ENCODE measurements at places on chromosomes 16 and 17. TPM values are rescaled to one million over a fixed set of nuclear protein-coding genes. Genes with fewer than 3 reads are reported as not detected.

GUCY2D gene
- 0.15 TPM for polyA plus RNA-seq

CTF1 gene
- 13.5 TPM for polyA plus RNA-seq

ITGAD gene
- 0.45 TPM for polyA plus RNA-seq

DNA sequence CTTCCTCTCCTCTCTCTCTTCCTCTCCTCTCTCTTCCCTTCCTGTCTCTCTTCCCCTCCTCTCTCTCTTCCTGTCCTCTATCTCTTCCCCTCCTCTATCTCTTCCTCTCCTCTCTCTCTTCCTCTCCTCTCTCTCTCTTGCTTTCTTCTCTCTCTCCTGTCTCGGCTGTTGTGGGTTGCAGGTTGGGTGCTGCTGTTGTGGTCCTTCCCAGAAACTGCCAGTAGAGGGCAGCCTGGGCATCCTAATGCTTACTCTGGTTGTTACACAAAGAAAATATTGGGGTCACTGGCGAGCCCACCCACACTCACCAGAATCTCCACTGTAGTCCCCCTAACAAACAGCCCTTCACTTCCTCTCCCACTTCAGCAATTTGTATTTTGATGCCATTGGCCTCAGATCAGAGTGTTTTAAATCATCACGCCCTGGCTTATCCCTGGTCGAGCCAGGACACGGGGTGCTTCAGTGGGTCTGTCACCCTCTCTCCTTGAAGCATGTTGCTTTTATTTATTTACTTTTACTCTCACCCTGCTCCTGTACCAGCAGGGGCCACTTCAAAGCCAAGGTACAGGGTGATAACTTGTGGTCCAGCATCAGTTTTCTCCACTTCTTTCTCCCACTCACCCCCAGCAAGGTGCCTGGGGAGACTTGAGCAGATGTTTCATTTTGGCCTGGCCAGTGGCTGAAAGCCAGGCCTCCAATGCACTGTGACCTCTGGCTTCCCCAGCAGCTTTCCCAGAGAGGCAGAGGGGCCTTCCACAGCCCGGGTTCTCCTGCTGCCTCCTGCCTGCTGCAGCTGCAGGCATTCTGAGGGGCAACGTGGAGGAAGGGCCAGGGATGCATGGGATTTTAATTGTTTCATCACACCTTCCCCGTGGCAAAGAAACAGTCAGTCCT is 4.7 kb upstream of the MMP15 start:
- DNase-seq = peak; percentile 48

DNA sequence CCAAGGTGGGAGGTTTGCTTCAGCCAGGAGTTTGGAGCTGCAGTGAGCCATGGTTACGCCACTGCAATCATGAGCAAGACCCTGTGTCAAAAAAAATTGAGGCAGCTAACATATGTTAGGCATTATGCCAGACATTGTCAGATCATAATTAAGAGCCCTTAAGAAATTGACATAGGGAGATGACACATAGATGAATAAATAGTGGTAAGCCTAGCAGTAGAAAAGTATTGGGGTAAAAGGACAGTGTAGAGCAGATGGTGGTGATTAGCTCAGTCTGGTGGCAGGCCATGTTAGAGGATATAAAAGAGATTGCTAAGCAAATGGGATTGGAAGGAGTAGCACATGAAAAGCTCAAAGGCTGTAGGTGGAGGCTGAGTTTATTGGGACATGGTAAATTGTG is 22.6 kb downstream of the SRCAP start:
- DNase-seq = no peak

GRCh38 chr16:79571903-79572535 is 28.5 kb downstream of the MAF start:
- no peak for DNase-seq

DNA sequence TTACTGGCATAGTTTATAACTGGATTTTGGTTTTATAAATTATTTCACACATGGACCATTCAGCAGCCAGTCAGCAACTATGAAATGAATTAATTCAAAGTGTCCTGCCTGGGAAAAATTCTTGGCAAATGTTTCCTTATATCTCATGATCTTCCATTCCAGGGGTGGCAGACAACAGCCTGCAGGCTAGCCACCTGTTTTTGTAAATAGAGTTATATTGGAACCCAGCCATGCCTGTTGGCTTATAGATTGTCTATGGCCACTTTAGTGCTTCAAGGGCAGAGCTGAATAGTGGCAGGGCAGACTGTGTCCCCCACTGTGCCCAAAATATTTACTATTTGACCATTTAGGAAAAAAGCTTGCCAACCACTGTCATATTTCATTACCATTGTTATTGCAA is 613.7 kb downstream of the TMEM114 start:
- DNase-seq = no peak

- no peak for DNase-seq
These were observed 24.9 kb downstream of the USP31 start for GRCh38 chr16:23124315-23124714.

DNA sequence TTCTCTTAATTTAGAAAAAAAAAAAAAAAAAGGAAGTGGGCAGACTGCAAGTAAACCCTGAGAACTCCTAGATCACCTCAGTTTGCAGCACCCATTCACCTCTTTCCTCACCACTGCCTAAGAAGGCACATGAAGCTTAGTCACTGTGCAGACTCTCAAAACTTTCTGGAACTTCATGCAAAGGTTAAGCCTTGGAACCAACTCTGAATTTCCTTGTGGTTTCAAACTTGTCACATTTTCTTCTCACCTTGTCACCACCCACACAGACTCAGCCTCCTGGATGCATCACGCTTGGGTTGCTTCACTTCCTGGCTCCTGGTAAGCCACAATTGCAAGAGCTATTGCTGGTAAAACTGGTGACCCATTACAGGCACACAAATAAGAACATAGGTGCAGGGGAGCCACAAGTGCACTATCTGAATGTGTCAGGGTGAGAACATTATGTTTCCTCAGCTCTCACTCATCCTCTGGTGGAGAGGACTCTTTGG is 15.0 kb upstream of the CPD start:
- DNase-seq = no peak

GRCh38 chr16:70453892-70454221 is 538 bp upstream of the FCSK start:
- DNase-seq = no peak

DNA sequence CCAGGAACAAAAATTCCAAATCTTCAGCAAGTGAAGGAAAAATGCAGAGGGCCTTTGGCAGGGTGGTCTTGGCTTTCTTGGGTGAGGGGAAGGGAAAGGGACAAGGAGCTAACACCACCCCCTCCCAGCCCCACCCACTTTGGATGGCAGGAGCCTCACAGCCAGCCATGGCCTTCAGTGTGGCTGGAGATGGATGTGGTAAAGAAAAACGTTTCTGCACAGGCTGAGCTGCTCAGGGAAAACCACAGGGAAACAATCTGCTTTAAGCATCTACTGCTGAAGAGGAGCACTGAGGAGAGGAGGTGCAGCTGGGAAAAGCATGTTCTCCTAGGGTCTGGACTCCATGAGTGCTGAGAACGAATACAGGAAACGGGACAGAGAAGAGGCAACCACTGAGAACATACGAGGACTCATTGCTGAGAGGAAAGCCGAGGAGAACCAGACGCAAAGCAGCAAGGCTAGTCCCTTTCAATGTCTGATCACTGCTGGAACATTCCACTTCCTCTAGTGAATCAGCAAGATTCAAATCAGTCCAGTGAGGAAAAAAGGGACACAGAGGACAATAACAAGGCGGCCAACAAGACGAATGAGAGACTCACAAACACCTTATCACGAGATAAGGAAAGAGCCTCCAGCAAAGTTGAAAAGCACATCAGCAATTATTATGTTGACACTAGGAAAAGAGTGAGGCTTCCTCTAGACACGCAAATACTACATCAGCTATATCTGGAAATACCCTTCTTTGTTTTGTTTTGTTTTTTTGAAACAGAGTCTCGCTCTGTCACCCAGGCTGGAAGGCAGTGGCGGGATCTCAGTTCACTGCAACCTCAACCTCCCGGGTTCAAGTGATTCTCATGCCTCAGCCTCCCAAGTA is 41.7 kb downstream of the ZZEF1 start:
- no peak for DNase-seq

GRCh38 chr17:68981288-68981687 is 26.1 kb upstream of the ABCA8 start:
- DNase-seq = peak; percentile 19

DNA sequence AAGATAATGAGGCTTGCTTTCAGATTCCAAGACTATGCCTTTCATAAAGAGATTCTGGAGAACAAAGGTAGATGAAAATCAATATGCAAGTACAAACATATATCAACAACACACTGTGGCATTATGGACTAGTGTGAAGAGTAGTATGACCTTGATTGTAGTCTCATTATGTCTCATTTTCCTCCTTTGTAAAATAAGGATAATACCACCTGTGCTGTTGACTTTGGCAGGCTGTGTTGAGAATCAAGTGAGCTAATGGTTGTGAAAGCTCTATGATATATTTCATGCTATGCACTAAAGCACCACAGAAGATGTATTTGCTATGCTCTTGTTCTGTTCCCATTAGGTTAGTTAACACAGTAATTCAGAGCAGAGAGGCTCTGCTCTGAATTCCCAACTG is 78.5 kb upstream of the NACA2 start:
- no peak for DNase-seq

DNA sequence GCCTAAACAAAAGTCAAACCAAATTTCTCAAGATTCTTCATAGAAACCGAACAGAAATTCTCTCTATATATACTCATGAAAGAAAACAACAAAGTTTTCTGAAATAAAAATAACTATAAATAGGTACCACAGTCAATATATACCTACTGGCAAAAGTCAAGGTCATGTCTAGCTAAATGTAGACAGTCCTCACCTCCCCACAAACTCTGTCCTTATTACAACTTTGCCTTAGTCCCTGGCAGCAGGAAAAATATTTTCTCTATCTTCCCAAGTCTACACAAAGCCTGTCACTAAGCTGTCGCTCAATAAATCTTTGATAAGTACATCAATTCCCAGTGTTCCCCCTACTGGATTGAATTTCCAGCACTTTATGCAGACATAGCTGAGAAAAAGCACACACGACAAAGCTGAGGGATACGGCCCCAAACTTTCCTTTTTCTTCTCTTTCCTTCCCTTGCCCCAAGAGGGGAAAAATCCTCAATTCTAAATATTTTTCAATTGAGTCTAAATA is 2.7 kb downstream of the CFAP20 start:
- no peak for DNase-seq
